ENCODE measurements at places on chromosomes 11 and 22. TPM values are rescaled to one million over a fixed set of nuclear protein-coding genes. Genes with fewer than 3 reads are reported as not detected.

DNA sequence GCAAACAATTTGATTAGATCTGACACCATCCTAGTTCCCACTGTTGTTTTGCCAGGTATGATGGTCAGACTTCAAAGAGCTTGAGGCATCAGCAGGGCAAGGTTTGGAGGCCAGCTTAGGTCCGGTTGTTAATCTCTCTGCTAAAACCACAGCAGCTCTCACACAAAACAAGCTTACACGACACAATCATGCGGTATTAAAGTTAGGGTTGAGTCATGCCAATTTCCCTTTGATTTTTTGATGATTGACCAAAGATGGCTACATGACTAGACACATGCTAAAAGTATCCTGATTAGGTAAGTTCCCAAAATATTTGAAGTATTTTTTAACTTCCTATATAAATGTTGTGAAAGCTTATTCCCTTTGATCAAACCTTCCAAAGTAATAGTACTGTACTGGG, 145.9 kb downstream of the ELP4 start:
- peaks cover 22% of the 10 kb centered on the region for H3K4me1 ChIP-seq
- H3K27me3 ChIP-seq, result no peaks in the 10 kb centered on the region
- no peak overlapping the region for H3K4me3 ChIP-seq

- H3K27ac ChIP-seq, result peak overlapping the region; percentile 22
- H3K4me3 ChIP-seq, result no peak overlapping the region
- H3K27me3 ChIP-seq, result no peaks in the 10 kb centered on the region
These were observed 12.0 kb upstream of the PHLDA2 start for GRCh38 chr11:2940921-2941821.

DNA sequence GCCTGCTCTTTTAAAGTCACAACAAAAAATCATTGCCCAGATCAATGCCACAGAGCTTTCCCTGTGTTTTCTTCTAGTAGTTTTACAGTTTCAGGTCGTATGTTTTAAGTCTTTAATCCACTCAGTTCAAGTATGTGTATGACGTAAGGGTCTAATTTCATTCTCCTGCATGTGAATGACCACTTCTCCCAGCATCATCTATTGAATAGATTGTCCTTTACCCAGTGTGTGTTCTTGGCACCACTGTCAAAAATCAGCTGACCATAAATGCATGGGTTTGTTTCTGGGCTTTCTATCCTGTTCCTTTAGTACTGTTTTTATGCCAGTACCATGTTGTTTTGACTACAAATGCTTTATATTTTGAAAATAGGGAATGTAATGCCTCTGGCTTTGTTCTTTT, 28.1 kb downstream of the INTS4 start:
- peaks cover 11% of the 10 kb centered on the region for H3K36me3 ChIP-seq
- H3K4me3 ChIP-seq, result no peak overlapping the region
- H3K27ac ChIP-seq, result no peak overlapping the region
- no peaks in the 10 kb centered on the region for H3K27me3 ChIP-seq
- no peaks in the 10 kb centered on the region for H3K4me1 ChIP-seq
- no peak for DNase-seq

DNA sequence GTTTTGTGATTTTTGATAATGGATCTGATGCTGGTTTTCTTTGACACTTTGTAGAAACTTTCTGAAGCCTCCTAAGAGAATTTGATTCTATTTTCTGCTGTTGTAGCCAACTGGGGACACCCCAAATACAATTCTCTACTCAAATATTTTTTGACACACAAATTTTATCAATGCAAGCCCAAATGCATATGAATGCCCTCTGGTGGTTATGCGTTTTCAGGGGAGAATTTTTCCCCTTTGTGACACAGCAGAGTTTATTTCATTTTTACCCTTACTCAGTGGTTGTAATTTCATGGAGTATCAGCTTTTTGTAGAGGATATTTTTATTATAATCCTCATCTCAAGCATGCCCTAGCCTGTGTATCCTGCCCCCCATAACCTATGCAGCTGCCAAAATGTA, 44.7 kb upstream of the MTMR2 start:
- no peak for DNase-seq
- H3K36me3 ChIP-seq, result no peaks in the 10 kb centered on the region
- H3K27ac ChIP-seq, result no peak overlapping the region
- no peaks in the 10 kb centered on the region for H3K27me3 ChIP-seq
- no peaks in the 10 kb centered on the region for H3K4me1 ChIP-seq
- H3K4me3 ChIP-seq, result no peak overlapping the region

DNA sequence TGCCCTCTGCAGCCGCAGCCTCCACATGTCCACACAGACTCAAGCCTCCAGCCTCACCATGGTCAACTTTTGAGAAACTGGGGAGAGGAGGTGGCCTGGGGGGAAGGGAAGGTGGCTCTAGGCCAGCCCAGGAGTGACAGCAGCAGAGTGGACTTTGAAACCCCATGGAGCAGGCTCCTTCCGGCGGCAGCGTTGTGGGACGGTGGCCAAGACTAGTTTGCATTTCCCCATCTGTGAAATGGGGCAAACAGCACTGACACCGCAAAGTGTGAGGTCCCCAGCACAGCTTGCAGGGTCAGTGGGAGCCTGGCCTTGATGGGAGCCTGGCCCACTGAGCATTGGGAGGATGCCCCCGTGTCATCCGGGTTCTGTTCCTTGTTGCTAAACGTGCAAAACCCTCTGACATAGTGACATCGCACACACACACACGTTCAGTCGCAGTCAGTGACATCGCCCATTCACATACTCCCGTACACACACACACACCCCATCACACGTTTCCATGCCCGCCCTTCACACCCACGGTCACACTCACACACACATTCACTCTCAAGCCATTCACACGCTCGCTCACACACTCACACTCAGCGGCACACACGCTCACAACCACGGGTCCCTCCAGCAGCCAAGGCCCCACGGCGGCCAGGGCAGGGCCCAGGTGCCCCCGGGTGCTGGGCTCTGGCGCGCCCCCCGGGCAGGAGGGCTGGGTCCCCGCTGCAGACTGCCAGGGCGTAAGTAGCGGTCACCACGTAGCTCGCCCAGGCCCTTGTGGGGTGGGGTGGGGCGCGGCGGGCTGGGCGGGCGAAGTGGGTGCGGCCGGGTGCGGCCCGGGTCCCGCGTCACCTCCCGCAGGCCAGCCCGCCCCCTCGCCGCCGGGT, 585 bp downstream of the CYB5R3 start:
- peaks cover 52% of the 10 kb centered on the region for H3K4me1 ChIP-seq
- no peaks in the 10 kb centered on the region for H3K27me3 ChIP-seq
- H3K4me3 ChIP-seq, result peak overlapping the region; percentile 95

GRCh38 chr11:64331569-64332371, 8.2 kb upstream of the CCDC88B start:
- no peak overlapping the region for H3K4me3 ChIP-seq
- H3K27me3 ChIP-seq, result no peaks in the 10 kb centered on the region
- H3K36me3 ChIP-seq, result no peaks in the 10 kb centered on the region
- peaks cover 24% of the 10 kb centered on the region for H3K4me1 ChIP-seq

DNA sequence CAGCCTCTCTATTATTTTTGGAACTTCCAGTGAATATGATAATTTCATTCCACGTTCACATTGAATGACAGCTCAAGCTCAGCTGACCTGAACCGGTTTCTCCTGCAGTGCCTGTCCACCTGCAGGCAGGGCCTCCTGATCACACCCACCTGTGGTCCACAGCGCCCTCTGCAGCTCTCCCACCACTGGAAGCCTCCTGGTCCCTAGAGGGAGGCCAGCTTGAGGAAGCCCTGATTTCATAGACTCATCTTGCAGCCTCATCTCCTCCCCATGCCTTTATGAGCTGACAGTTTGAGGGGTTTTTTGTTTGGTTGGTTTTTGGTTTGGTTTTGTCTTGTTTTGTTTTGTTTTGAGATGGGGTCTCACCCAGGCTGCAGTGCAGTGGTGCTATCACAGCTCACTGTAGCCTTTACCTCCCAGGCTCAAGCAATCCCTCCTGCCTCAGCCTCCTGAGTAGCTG, 29.9 kb upstream of the MALAT1 start:
- peaks cover 38% of the 10 kb centered on the region for H3K4me1 ChIP-seq
- peak overlapping the region; percentile 41 for H3K27ac ChIP-seq
- H3K27me3 ChIP-seq, result no peaks in the 10 kb centered on the region
- no peaks in the 10 kb centered on the region for H3K36me3 ChIP-seq
- DNase-seq, result no peak

GRCh38 chr22:39958949-39959639, 1.1 kb upstream of the TMA7B start:
- H3K4me1 ChIP-seq, result peaks cover 50% of the 10 kb centered on the region
- no peaks in the 10 kb centered on the region for H3K36me3 ChIP-seq
- no peaks in the 10 kb centered on the region for H3K27me3 ChIP-seq
- H3K4me3 ChIP-seq, result no peak overlapping the region
- no peak for DNase-seq

DNA sequence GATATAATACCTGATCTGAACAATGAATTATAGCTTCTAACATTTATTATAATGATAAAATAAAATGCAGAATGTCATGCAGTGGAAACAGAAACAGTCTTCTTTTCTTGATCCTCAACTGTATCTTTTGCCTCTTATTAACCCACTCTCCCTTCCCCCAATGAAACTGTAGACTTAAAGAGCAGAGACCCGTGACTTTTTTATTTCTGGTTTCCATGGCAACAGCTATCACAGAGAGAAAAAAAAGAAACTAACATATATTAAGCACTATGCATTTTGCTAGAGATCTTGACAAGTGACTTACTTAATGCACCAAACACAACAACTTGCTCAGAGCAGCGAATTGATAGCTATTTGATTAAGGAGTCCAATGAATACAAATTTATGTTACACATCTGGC, 69.3 kb downstream of the RAB38 start:
- DNase-seq, result no peak
- H3K27me3 ChIP-seq, result peaks cover 4% of the 10 kb centered on the region
- no peak overlapping the region for H3K27ac ChIP-seq
- H3K36me3 ChIP-seq, result no peaks in the 10 kb centered on the region
- H3K4me3 ChIP-seq, result no peak overlapping the region

- peak; percentile 88 for DNase-seq
- peaks cover 3% of the 10 kb centered on the region for H3K27me3 ChIP-seq
- no peak overlapping the region for H3K27ac ChIP-seq
- no peaks in the 10 kb centered on the region for H3K36me3 ChIP-seq
- no peak overlapping the region for H3K4me3 ChIP-seq
These were observed 124.5 kb downstream of the KCNQ1 start for GRCh38 chr11:2569321-2569721.

- H3K4me3 ChIP-seq, result no peak overlapping the region
- DNase-seq, result no peak
- H3K27ac ChIP-seq, result no peak overlapping the region
- no peaks in the 10 kb centered on the region for H3K27me3 ChIP-seq
These were observed 5.9 kb upstream of the ARL2 start for GRCh38 chr11:65008016-65008415.

- DNase-seq, result no peak
- H3K27me3 ChIP-seq, result peaks cover 33% of the 10 kb centered on the region
- H3K4me1 ChIP-seq, result no peaks in the 10 kb centered on the region
- no peaks in the 10 kb centered on the region for H3K36me3 ChIP-seq
- H3K27ac ChIP-seq, result no peak overlapping the region
These were observed 34.8 kb downstream of the SLC22A9 start for GRCh38 chr11:63404161-63404935.

DNA sequence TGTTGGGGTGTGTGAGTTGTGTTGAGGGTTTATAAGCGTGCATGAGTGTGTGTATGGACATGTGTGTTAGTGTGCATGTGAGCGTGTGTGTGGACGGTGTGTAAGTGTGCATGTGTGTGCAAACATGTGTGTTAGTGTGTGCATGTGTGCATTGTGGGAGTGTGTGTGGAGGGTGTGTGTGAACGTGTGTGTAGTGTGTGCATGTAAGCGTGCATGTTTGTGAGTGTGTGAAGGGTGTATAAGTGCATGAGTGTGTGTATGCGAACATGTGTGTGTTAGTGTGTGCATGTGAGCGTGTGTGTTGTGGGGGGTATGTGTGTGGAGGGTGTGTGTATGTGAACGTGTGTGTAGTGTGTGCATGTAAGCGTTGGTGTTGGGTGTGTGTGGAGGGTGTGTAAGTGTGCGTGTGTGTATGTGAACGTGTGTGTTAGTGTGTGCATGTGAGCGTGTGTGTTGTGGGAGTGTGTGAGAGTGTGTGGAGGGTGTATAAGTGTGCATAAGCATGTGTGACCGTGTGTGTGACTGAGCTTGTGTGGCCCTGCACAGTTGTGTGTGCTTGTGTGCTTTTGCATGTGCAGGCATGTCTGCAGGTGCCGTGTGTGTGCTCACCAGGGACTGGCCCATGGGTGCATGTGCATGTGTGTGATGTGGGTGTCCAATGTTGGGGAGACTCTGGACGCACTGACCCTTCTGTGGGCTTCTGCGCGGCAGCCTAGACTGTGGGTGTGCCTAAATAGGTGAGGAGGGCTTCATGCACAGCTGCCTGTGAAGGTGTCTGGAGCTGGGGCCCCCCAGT, 866.2 kb downstream of the TBC1D22A start:
- H3K27ac ChIP-seq, result no peak overlapping the region
- H3K4me1 ChIP-seq, result no peaks in the 10 kb centered on the region
- no peak overlapping the region for H3K4me3 ChIP-seq
- no peaks in the 10 kb centered on the region for H3K36me3 ChIP-seq
- H3K27me3 ChIP-seq, result no peaks in the 10 kb centered on the region
- peak; percentile 7 for DNase-seq

GRCh38 chr11:132202621-132203020, 832.2 kb downstream of the NTM start:
- no peak overlapping the region for H3K4me3 ChIP-seq
- no peaks in the 10 kb centered on the region for H3K36me3 ChIP-seq
- H3K27me3 ChIP-seq, result no peaks in the 10 kb centered on the region
- H3K4me1 ChIP-seq, result peaks cover 18% of the 10 kb centered on the region

DNA sequence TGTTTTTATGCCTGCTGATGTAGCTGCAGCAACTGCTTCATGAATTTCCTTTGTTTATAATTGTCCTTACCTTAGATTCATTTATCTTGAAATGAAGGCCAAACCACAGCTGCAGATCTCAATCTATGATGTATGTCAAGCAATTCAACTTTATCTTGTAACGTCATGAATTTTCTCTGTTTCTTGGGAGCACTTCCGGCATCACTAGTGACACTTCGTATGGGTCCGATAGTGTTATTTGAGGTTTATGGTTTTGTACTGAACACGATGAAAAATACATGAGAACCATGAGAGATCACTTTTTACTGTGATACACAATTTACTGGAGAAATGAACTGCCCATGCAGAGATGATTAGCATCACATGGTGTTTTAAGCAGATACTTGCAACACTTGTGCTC, 98.5 kb downstream of the CSTPP1 start:
- DNase-seq, result no peak
- H3K36me3 ChIP-seq, result peaks cover 2% of the 10 kb centered on the region
- H3K4me1 ChIP-seq, result no peaks in the 10 kb centered on the region
- H3K27me3 ChIP-seq, result no peaks in the 10 kb centered on the region

GRCh38 chr11:126992804-126993111, 7.8 kb downstream of the KIRREL3 start:
- H3K36me3 ChIP-seq, result no peaks in the 10 kb centered on the region
- peak overlapping the region; percentile 44 for H3K4me3 ChIP-seq
- H3K27me3 ChIP-seq, result no peaks in the 10 kb centered on the region
- peaks cover 47% of the 10 kb centered on the region for H3K4me1 ChIP-seq

Gene LRRN4CL
- 0.21 TPM for total RNA-seq

Gene APOBEC3H
- not detected for total RNA-seq

Gene APIP
- 13.3 TPM for total RNA-seq

Gene DEUP1
- not detected for total RNA-seq

Gene CNIH2
- 2.5 TPM for total RNA-seq

Gene HMOX1
- 8.8 TPM for total RNA-seq

Gene IGLL1
- total RNA-seq, result not detected

Gene SLC22A25
- total RNA-seq, result not detected

Gene CST6
- total RNA-seq, result not detected

Gene TNNT3
- total RNA-seq, result 1.3 TPM

Gene CDCA5
- total RNA-seq, result 6.3 TPM

Gene DBX1
- not detected for total RNA-seq

Gene TST
- 25.3 TPM for total RNA-seq

All from chondrocyte (in vitro differentiated cells).